Esophagus squamous epithelium (tissue), 5 donors: ENCODE measurements at places on chromosomes 5 and 9.

- DNase-seq = no peak
Observed at GRCh38 chr9:122226142-122226757, 2.5 kb downstream of the LHX6 start.

DNA sequence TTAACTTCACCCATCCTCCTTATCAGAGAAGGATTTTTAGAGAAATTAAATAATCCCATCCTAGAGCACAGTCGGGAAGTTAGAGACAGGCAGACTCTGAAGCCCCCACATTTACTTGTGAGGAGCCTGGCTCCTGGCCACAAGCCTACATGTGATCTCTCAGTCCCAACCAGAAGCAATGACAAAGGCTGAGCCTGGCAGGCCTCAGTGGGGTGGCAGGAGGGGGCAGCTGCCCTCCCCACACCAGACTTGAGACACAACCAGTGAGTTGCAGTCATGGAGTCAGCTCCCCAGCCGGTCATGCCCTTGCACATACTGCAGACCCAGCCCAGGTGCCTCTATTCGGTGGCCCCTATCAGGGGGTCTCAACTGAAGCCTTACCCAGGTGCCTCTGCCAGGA is 11.0 kb downstream of the NAIF1 start:
- DNase-seq = no peak

DNA sequence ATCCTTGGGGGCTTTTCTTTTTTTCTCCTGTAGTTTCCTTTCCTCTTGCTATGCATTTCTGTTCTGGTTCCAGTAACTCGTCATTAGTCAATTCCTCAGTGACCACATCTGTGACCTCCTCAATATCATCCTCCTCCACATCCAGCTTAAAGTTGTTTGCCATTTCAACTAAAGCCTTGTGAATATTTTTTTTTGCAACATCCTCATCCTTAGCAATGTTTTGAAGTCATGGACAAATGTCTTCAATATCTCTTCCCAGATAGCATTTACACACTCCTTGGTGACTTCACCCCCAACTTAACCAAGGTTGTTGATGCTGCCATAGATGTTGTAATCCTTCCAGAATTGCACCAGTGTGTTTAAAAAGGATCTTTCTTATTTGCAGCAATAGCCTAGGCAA is 14.7 kb upstream of the ADRB2 start:
- DNase-seq = no peak

DNA sequence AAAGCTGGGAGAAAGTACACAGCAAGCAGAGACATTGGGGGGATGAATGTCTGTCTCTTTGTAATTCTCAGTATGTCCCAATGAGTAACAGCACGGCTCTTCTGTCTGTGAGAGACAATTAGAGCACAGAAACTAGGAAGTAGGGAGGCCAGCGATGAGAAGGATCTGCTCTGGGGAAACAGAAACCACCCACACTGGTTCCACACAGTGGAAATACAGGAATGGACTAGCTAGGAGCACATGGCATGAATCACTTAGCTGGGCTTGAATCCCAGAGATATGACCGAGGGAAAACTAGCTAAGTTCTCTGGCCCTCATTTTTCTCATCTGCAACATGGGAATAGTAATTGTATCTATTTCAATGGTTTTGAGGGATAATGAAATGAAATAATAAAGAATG is 895.9 kb downstream of the TLE4 start:
- no peak for DNase-seq

DNA sequence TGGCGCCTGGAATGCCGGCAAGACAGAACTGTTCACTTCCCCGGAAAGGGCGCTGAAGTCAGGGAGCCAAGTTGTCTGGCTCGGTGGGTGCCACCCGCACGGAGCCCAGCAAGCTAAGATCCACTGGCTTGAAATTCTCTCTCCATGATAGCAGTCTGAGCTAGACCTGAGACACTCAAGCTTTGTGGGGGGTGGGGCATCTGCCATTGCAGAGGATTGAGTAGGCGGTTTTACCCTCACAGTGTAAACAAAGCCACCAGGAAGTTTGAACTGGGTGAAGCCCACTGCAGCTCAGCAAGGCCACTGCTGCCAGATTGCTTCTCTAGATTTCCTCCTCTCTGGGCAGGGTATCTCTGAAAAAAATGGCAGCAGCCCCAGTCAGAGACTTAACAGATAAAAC is 277.4 kb downstream of the SLCO4C1 start:
- no peak for DNase-seq

- no peak for DNase-seq
Observed at GRCh38 chr9:132969783-132970182, 8.7 kb upstream of the GFI1B start.

DNA sequence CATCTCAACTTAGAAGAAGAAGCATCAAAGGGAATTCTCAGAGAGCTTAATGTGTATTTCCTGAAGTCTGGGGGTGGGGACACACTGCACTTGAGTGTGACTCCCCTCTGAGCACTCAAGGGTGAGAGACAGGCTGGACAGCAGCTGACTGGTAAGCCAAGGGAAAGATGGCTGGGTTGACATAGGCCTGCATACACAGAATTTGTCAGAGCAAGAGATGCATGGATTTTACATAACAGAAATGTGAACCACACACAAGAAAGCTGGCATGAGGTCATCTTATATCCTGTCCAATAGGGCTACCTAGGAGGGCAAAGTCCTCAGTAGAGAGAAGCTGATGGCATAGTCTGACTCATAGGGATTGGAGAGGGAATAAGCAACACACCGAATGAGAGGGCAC is 114.3 kb upstream of the EPB41L4A start:
- no peak for DNase-seq

- no peak for DNase-seq
Observed at GRCh38 chr9:695252-695651, 146.2 kb upstream of the DMRT1 start.

- no peak for DNase-seq
Observed at GRCh38 chr5:36679221-36679989, 73.0 kb downstream of the SLC1A3 start.

DNA sequence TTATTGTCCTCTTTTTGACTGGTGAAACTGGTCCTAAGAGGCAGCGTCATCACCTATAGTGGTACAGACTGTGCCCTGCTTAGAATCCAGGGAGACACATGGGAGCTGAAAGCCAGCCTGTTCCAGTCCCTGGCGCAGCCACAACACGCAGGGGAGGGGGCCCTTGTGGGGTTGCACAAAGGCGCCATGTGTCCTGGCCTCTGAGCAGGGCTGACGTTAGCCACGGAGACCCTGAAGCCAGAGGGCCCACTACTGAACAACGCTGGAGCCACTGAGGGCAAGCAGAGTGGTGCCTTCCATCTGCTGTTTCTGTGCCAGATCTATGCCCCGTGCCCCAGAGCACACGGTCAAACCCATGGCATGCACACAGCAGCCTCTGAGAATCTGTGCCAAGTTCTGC is 147.3 kb downstream of the ACTL7B start:
- no peak for DNase-seq

GRCh38 chr5:141155540-141156374 is 5.9 kb downstream of the PCDHB6 start:
- no peak for DNase-seq

- no peak for DNase-seq
Observed at GRCh38 chr5:110371725-110372041, 354.8 kb downstream of the TMEM232 start.

GRCh38 chr9:99497641-99498040 is 275.6 kb downstream of the SEC61B start:
- no peak for DNase-seq

GRCh38 chr9:4086119-4087090 is 213.5 kb downstream of the GLIS3 start:
- DNase-seq = no peak

- no peak for DNase-seq
Observed at GRCh38 chr5:97412959-97413358, 229.9 kb upstream of the RIOK2 start.

DNA sequence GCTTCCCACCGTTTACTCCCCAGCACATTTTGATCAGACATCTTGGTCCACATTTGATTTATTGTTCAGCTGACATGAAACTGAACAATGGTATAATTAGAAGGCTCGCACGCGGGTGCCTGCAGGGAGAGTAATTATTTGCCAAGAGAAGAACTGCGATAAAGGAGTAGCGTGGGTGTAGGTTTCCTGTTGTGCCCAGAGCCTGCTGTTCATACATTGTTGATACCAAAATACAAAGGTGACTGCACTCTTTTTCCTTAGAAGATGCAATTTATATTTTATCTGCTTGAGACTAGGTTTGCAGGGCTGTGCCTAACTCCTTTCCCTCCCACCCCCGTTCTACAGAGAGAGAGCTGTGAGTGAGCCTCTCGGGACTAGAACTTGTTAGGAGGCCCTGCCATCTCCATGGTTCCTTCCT is 241.8 kb upstream of the MSX2 start:
- no peak for DNase-seq

DNA sequence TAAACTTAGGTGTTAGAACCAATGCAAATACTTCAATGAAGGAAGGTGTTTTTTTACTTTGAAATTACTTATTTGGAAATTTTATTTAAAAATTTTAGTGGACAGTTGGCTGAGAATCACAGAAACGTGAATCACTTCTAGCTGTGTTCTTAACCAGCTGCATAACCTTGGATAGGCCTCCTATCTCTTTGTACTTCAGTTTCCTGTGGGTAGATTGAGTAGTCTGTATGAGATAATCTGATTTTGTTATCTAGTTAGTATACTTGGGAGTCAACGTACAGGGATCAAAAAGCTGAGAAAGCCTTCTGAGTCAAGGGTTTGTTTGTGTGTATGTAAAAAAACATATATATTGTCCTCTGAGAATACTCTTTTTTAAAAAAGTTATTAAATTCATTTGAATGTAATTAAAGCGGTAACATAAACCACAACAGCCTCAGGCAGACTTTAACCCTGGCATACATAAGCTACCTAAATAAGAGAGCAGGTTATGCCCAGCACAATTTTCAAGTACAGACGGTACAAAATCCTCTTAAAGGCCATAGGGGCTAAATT is 38.1 kb upstream of the ZCCHC7 start:
- no peak for DNase-seq

DNA sequence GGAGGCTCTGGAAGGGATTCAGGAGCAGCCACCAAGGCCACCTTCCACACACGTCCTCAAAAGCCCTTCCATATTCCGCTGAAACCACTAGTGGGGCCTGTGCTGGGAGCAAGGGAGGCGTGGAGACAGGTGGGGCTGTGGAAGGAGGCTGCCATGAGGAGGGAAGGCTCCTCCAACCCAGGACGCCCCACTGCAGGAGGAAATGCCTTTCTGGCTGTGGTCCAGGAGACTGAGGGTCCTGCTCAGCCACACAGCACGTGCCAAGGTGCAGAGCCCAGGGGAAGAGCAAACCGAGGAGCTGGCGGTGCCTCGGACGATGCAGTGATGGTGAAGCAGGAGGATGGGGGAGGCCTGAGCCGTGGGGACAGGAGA is 49.5 kb downstream of the ADAMTS2 start:
- no peak for DNase-seq

DNA sequence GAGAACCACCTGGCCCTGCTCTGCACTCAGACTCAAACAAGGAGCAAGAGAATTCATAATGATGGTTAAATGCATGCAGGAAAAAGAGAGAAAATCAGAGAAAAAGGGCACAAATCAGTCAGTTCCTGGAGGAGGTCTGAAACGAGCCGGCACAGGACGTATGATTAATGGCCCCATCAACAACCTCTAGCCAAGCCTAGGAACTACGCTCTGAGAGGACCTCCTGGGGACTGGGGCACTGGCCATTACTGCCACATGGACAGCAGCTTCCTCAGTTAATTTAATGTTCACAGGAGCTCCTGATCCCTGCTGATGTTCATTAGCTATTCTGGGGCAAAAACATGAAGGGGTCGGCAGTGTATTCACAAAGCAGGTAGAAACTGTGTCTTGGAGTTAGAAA is 238.1 kb downstream of the MED10 start:
- no peak for DNase-seq

DNA sequence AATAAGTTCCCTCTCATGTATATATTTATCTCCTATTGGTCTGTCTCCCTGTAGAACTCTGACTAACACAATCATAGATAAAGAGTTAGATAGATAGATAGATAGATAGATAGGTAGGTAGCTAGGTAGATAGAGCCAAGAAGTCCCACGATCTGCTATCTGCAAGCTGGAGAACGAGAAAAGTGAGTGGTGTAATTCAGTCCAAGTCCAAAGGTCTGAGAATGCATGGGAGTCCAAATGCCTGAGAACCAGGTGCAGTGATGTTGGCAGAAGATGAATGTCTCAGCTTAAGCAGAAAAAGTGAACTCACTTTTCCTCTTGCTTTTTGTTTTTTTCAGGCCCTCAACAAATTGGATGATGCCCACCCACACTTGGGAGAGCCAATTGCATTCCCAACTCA is 37.7 kb upstream of the ZFR start:
- no peak for DNase-seq

DNA sequence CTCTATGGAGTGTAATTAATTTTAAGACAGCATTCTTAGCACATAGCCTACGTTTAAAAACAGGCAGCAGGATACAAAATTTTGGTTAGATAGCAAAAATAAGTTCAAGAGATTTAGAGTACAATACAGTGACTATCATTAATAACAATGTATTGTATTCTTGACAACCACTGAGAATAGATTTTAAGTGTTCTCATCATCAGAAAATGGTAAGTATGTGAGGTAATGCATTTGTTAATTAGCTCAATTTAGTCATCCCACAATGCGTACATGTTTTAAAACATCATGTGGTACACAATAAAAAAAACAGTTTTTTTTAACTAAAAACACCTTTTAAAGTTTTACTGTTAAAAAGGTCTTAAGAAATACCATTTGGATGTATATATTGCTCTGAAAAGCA is 94.2 kb downstream of the MUSK start:
- DNase-seq = no peak

DNA sequence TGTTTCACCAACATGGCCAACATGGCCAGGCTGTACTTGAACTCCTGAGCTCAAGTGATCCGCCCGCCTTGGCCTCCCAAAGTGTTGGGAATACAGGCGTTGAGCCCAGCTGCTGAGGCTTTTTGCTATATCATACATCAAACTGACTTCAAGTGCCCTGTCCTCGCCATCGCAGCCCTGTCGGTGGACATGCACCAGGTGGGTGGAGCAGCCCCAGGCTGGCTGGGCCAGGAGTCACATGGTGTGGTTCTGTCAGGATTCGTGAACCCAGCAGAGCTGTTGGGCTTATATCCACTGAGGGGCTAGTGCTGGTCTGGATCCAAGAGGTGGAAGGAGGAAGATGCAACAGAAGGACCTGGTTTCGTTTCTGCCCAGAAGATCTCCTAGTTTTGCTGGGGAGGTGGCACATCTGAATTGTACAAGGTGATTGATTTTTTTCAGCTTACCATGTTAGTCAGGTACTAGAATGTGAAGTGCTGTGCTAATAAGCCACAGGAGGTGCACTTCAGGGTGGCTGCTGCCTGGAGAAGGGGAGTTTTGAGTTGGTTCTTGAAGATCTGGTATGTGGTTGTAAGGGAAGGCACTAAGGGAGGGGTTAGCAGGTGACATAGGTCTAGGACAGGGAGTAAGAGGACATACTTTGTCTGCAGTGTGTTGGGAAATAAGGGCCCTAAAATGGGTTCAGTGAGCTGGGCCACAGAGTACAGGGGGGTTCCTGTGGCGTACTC is 16.1 kb downstream of the PCBD2 start:
- DNase-seq = no peak
